Activated effector memory CD4-positive, alpha-beta T cell treated with Interleukin-2 at 50 U/mL for 16 hours (primary cell): ENCODE measurements at places on chromosomes 6 and 20.

GRCh38 chr20:50838707-50839385 is 44.0 kb downstream of the BCAS4 start:
- DNase-seq, result no peak

GRCh38 chr6:106363401-106364138 is 3.1 kb downstream of the CRYBG1 start:
- no peak for DNase-seq

DNA sequence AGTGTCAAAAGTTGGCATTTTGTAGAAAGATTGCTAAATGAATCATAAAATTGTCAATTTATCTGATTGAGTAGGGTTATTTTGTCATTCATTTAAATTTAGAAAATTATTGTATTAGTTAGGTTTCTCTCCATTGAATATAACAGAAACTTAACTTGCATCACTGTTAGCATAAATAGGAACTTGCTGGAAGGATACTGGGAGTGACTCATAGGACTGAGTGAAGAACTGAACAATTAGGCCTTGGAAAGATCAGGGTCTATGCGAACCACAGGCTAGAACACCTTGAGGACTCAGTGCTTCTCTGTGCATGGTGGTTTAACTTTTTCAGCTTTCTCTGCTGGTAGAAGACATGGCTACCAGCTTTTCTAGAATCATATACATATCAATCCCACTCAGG is 67.7 kb upstream of the IFNGR1 start:
- no peak for DNase-seq

DNA sequence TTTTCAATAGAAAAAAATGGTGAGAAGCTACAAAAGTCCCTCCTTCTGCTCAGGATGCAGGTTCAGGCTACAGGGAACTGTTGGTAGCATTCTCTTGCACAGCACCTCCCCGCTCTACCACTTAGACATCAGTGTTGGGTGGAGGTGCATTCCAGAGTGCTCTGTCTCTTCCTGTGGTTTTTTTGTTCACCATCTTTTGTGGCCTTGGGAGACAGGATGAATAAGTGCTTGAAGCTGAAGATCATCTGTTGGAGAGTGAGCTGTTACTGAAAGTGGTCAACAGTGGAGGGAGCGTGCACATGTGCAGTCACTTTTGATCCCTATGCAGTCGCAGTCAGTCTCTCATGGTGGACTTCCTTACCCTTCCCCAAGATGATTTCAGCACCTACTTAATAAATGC is 16.6 kb upstream of the BTBD3 start:
- DNase-seq, result no peak

GRCh38 chr6:84027340-84028181 is 6.0 kb upstream of the MRAP2 start:
- no peak for DNase-seq

GRCh38 chr20:52724541-52724940 is 247.6 kb upstream of the TSHZ2 start:
- DNase-seq, result no peak

GRCh38 chr6:90397047-90397446 is 100.4 kb upstream of the BACH2 start:
- DNase-seq, result no peak

DNA sequence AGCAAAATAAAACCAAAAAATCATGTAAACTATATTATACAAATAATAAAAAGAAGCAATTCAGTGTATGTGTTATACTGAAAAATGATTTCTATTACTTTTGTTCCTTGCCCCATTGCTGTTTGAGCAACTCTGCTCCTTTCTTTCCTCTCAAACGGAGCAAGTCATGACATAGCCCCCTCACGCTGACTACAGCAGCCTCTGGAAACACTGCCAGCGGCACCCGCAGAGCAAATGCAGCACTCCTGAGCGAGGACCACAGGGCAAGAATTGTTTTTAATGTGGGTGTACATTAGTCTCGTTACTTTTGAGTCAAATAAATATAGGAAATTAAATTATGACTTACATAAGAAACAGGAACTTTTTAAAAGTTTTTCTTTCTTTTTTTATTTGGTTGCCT is 350.1 kb upstream of the HSF2 start:
- no peak for DNase-seq

DNA sequence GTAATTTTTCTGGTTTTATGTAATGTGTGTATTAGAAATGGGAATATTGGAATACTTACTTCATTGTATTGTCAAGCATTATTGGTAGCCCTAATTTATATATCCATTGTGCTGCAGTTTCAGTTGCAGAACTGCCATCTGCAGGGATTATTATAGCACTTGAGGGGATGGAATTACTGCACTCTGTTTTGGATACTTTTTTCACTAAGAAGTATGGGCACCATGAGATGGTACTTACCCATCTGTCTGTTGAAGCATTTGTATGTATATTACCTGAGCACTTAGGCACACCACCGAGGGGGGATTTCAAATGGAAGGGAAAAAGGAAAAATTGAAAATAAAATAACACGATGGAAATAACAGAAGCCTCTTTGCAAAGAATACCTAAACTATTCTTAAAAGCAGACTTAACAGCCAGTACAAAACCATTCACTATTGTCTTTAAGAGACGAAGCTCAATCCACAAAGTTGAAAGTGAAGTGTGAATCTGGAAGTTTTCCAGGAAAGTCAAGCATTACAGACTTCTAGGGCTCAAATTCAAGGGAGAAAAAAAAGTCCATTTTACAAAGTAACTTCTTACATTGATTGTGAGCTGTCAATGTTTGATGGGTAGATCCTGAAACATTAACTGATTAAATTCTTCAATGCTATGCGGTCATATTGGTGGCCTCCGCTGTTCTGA is 318.7 kb downstream of the SOX4 start:
- DNase-seq, result no peak

DNA sequence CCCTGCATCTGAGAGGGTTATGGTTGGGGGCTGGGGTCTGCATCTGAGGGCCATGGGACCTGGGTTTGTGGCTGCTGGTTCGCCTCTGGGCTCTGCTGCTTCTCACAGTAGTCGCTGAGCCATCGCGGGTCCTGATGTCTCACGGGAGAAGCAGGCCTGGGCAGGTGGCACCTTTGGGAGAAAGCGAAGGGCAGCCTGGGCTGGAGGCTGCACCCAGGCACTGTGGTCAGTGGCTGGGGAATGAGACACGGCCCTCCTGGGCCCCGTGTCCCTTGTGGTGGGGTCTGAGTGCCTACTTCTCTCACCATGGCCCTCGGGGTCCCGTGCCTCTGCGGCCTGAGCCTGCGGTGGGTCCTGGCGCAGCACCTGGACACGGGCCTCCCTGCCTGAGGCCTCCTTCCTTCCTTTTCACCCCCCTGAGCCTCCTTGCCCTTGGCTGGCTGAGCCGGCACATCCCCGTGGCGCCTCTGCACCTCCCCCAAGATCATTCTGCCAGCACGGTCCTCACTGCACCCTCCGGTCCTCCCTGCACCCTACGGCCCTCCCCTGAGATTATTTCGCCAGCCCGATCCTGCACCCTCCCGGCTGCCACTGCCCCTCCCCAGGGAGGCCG is 206.0 kb downstream of the ERMARD start:
- no peak for DNase-seq

DNA sequence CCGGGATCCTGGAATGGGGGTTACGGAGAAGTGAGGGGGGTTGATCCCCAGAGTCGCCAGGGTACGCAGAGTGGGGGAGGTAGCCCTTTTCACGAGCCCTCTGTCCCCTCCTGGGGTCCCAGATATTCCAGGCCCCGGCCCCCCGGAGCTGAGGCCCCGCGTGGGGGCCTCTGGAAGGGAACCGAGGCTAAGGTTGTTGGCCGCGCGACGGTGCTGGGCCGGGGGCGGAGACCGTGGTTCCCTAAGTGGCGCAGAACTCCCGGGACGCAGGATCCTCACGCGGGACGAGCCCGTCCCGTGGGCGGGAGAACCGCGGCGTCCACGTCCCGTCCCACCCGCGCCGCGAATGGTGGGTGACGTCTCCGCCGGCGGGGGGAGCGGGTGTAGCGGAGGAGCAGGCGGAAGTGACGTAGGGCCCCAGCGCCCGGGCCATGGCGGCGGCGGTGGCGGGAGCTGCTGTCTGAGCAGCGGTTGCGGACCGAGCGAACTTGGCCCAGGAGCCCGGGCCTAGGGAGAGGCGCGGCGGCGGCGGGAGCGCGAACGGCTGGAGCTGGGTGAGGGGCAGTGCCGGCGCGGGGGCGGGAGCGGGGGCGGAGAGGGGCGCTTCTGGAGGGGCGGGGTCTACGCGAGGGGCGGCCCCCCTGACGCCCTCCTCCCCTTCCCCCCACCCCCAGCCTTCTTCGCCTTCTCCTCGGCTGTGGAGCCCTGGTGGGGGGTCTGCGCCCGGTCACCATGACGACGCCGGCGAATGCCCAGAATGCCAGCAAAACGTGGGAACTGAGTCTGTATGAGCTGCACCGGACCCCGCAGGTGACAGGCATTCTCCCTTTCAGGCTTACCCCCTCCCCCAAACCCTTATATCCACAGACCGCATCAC is at the start of gene RING1:
Gene RING1 (plus strand): TSS at position 410 of the 877 bp plus-strand sequence. CDS start 323 bp downstream, at position 733.
- peak; percentile 80 for DNase-seq

- no peak for DNase-seq
These were observed 980.2 kb downstream of the KIF16B start for GRCh38 chr20:15593081-15593480.

DNA sequence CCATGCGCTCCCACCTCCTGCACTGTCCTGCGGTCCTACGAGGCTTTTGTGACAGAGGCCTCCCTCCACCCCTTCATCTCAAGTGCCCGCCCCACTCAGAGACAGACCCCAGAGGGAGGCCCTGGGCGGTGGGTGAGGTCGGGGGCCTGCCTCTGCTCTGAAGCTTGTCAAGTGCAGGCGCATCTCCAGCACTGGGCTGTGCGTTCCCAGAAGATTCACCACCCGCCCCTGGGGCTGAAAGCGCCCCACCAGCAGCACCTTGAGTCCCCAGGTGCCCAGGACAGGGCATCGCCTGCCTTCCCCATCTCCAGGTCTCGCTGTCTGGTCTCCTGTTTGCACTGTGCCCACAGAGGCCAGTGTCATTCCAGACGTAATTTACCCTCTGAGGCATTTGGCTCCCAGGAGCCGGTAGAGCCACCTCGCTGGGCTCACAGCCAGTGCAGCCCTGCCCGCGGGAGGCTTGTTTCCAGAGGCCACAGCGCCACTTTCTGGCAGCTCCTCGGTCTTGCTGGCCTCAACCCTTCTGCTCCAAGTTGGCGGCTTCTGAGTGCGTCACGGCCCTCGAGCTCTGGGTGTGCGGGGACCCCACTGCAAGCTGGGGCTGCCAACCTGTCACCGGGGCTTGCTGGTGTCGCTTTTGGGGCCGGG is 191.1 kb downstream of the TAF4 start:
- DNase-seq, result no peak

DNA sequence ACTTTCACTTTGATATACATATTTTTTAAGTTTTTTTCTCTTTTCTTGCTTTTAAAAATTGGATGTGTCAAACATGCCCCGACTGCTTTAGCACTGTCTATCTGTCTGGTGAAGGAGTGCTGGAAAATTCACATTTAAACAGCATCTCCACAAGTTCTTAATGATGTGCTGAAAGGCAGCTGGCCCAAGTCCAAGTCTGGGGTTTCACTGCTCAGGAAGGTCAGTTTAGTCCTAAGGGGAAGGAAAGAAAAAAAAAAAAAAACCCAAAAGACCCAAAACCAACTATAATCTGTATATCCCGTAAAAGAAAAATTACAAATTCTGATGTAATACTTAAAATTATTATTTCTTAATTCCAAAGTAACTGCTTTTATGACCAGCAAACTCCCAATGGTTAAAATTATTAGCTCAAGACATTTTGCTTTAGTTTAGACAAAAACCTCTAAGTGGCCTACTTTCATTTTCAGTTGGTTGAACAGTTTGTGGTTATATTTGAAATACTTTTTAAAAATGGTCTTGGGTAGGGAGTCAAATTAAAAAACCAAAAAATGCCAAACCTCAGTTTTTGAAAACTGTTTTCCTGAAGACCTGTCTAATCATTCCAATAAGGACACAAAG is 79.5 kb upstream of the PREP start:
- no peak for DNase-seq

- DNase-seq, result no peak
These were observed 172.6 kb upstream of the KCNG1 start for GRCh38 chr20:51195419-51195901.

- no peak for DNase-seq
These were observed 31.6 kb downstream of the LAMA5 start for GRCh38 chr20:62335532-62335931.

DNA sequence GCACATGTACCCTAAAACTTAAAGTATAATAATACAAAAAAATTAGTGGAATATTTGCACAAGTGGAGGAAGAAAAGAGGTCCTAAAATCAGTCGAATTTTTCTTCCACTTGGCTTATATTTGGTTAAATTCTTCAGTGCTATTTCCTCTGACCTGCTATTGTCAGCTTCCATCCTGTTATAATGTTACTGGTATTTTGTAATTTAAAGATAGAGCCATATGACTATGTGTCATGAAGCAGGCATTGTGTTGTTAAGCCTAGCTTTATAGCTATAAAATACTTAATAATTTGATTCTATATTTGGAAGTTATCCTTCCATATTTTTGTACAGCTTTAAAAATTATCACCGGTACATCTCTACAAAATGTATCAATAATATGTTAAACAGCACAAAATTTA is 455.9 kb upstream of the MARCKS start:
- DNase-seq, result no peak

- peak; percentile 20 for DNase-seq
These were observed 15.1 kb downstream of the ACSS1 start for GRCh38 chr20:25042531-25043498.

DNA sequence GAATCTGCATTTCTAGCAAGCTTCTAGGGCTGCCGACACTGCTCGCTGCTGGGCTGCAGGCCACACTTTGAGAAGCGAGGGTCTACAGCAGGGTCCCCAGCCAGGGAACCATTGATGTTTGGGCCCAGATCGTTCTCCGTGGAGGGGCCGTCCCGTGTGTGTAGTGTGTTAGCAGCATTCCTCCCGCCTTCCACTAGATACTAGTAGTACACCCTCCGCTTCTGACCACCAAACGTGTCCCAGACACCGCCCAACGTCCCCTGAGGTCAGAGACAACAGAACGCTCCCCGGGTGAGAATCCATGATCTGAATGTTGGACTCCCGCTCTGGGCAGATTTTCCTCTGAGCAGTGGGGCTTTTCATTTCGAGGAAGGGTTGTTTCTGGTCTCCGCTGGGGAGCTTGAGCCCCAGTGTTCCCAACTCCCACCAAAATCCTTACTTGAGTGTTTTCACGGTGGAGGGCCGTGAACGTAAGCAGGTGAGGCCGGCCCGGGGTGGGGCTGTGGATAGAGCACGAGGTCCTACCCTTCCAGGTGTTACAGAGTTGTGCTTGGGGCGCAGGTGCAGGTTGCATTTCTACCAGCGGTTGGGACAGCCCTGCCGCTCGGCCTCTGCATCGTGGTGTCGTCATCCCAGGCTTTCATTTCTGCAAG is 124.6 kb downstream of the SYCP2 start:
- DNase-seq, result no peak

DNA sequence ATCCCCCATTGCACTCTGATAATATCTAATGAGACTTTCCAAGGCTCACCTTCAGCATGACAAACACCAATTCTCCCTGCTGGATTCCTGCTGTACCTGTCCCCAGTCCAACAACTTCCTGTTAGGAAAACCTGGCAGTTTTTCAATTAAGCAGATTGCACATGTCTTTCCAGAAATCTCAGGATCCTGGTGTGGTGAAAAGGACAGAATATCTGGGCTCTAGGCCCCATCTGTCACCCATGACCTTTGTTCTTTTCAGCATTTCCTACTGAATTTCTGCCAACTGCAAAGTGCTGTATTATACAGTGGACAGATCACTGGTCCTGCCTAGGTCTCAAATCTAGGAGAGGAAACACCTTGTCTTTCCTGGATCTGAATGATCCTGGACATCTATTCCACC is 27.7 kb upstream of the DTNBP1 start:
- DNase-seq, result no peak
